ENCODE measurements at places on chromosomes 1 and 21.

- no peak for DNase-seq
These were observed 636.4 kb upstream of the PLXNA2 start for GRCh38 chr1:208880433-208881100.

DNA sequence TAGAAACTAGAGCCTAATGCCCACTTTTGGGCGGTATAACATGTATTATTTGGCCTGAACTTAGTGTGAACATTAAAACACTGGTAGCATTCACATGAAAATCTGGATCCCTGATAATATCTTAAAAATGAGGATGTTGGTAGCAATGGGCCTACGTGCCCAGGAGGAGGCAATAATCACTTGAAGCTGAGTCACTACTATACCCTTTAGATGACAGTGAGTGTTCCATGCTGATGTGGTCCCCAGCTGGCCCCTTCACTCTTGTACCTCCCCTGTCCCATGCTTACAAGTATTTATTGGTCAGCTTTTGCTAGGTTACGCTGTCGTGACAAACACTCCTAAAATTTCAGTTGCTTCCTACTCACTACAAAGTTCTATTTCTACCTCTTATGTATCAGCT, 23.0 kb upstream of the POU2F1 start:
- no peak for DNase-seq

- no peak for DNase-seq
These were observed 321.3 kb downstream of the CAMTA1 start for GRCh38 chr1:7106442-7107108.

- no peak for DNase-seq
These were observed 144.6 kb downstream of the SLC30A10 start for GRCh38 chr1:219783605-219784235.

- DNase-seq, result no peak
These were observed 29.0 kb downstream of the DHCR24 start for GRCh38 chr1:54857746-54858561.

DNA sequence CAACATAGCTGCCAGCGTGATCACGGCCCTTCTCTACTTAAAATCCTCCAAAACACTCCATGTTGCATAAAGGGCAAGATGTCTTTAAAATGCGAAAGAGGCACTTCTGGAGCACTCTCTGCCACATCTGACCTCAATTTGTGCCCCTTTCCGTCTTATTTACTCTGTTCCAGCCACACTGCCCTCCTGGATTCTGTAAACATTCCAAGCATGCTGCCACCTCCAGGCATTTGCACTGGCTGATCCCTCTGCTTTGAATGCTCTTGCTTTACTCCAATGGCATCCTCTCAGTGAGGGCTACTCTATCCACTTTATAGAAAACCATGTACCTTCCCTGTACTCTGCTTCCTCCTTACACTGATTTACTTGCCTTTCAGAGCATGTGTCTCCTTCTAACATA, 5.3 kb upstream of the RGS7 start:
- no peak for DNase-seq

DNA sequence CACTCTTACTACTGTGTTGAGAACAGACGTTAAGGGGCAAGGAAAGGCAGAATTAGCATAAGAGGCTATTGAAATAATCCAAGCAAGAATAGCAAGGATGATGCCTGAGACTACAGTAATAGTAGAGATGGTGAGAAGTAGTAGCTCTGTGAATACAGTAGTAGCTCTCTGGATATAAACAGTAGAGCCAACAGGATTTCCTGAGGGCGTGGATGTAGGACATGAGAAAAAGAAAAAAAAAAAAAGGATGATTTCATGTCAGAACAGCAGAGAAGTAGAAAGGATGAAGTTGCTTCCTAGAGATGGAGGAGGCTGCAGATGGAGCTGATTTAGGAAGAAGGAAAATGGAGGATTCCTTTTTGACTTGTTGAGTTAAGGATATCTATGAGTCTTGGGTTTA, 112.3 kb downstream of the OMA1 start:
- no peak for DNase-seq

- DNase-seq, result no peak
These were observed 223.7 kb upstream of the FAM78B start for GRCh38 chr1:166390366-166391033.

DNA sequence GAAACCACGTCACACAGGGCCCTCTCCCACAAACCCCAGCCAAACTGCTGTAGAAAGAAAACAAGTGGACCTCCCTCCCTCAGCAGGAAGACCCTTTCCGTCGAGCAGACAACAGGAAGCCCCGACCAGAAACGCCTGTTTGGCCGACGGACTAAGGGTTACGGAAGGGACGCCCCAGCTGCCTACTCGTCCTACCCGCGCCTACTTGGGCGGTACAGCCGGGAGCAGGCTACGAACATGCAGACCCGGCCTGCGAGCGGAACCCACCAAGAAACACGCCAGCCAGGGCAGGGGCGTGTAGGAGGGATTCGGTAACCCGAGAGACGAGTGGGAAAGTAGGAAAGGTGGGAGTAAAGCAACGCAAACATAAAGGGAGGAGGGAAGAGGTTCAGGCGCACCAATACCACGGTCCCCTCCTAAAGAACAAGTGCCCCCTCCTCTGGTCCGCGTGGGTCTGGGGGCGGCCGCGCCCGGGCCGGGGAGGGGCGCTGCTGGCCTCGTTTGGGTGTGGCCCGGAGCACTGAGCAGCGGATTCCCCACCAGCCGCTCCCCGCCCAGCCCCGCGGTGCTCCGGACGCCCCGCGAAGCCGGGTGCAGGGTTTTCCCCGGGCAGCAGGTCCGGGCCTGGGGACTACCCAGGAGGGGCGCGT, 450 bp downstream of the S100A10 start:
- peak; percentile 22 for DNase-seq

DNA sequence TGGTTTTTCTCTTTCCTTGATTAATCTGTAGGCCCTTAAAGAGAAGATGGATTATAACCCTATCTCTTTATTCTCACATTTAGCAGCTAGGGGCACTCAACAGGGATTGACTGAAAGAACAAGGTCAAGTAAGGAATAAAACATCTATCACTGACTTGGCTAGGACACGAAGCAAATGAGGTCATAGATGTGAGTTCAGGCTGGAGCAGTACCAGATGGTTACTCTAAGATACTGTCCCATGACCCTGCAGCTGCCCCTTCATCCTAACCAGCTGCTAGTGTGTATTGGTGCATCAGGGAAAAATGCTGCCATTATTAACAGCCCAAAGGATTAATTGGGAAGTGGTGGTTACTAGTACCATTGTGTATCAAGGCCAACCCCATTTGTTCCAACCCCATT, 221.9 kb downstream of the CTH start:
- DNase-seq, result no peak

- no peak for DNase-seq
These were observed 71.1 kb upstream of the DPT start for GRCh38 chr1:168799927-168800605.

All from T-helper 1 cell (primary cell).